Astrocyte (in vitro differentiated cells and primary cell): ENCODE measurements at places on chromosomes 13 and 19. TPM values are rescaled to one million over a fixed set of nuclear protein-coding genes. Genes with fewer than 3 reads are reported as not detected.

Gene ZNF208
- total RNA-seq = 0.05 TPM in 1 of 2 replicates, not detected in the other

Gene CYP4F12
- total RNA-seq = not detected in 2 replicates

Gene ENOX1
- 2.3 and 2.4 TPM in 2 replicates for total RNA-seq

Gene IL27RA
- total RNA-seq = 5.7 and 6.3 TPM in 2 replicates

Gene FAM124A
- total RNA-seq = 0.96 and 1.1 TPM in 2 replicates

Gene HNRNPA1L2
- 6.4 and 6.7 TPM in 2 replicates for total RNA-seq

Gene SHISA7
- 0.09 TPM in 1 of 2 replicates, not detected in the other for total RNA-seq

Gene ZNF442
- 0.38 and 0.95 TPM in 2 replicates for total RNA-seq

Gene ADM5
- total RNA-seq = 0.65 and 1.6 TPM in 2 replicates

Gene CACNG7
- total RNA-seq = 3.5 and 4.4 TPM in 2 replicates

Gene CLIP3
- total RNA-seq = 55.4 and 57.4 TPM in 2 replicates

Gene WBP4
- total RNA-seq = 10.4 and 10.6 TPM in 2 replicates

Gene KIR2DL3
- not detected in 2 replicates for total RNA-seq

Gene TEX101
- not detected in 2 replicates for total RNA-seq

Gene ZNF492
- not detected in 2 replicates for total RNA-seq

Gene CFAP97D2
- total RNA-seq = not detected in 2 replicates

Gene SPRED3
- 17.3 and 19.0 TPM in 2 replicates for total RNA-seq

Gene PSG11
- total RNA-seq = 0.26 and 0.43 TPM in 2 replicates

Gene SBNO2
- total RNA-seq = 39.3 and 43.2 TPM in 2 replicates

Gene CYP4F2
- total RNA-seq = not detected in 2 replicates

Gene FXYD3
- total RNA-seq = not detected in 2 replicates

Gene SACS
- 78.8 and 79.4 TPM in 2 replicates for total RNA-seq

Gene CGB2
- 0.52 and 2.9 TPM in 2 replicates for total RNA-seq

Gene ZNF266
- 14.7 and 15.5 TPM in 2 replicates for total RNA-seq

Gene LILRB2
- not detected in 2 replicates for total RNA-seq

Gene AP1M2
- 1.7 and 4.5 TPM in 2 replicates for total RNA-seq

Gene NACC1
- 96.4 and 104 TPM in 2 replicates for total RNA-seq

Gene MRPL34
- total RNA-seq = 64.8 and 65.1 TPM in 2 replicates

Gene GAPDHS
- total RNA-seq = not detected in 2 replicates

Gene IL12RB1
- 0.07 TPM in 1 of 2 replicates, not detected in the other for total RNA-seq

Gene GNG8
- total RNA-seq = not detected in 2 replicates

Gene LILRB5
- not detected in 2 replicates for total RNA-seq

Gene KLK14
- total RNA-seq = 0.23 and 0.31 TPM in 2 replicates

Gene TUBA3C
- total RNA-seq = not detected in 2 replicates

Gene CEACAM16
- total RNA-seq = 0.14 TPM in 1 of 2 replicates, not detected in the other

Gene KIR2DL1
- total RNA-seq = not detected in 2 replicates

Gene TFPT
- total RNA-seq = 21.6 and 25.2 TPM in 2 replicates

Gene CEACAM3
- total RNA-seq = not detected in 2 replicates

Gene SIGLEC8
- not detected in 2 replicates for total RNA-seq

Gene PPP1R37
- 29.1 and 29.2 TPM in 2 replicates for total RNA-seq

Gene GARIN5A
- total RNA-seq = not detected in 2 replicates

Gene PALM3
- total RNA-seq = 1.2 and 1.6 TPM in 2 replicates

Gene SLC5A5
- total RNA-seq = not detected in 2 replicates

Gene OR7D4
- total RNA-seq = not detected in 2 replicates

Gene ALKBH7
- 58.4 and 63.2 TPM in 2 replicates for total RNA-seq

Gene ZNF536
- total RNA-seq = 0.22 and 0.43 TPM in 2 replicates

Gene ZNF844
- total RNA-seq = not detected in 2 replicates

Gene PLPPR2
- 37.8 and 46.6 TPM in 2 replicates for total RNA-seq

Gene SELENOV
- total RNA-seq = not detected in 2 replicates

Gene CASP14
- total RNA-seq = not detected in 2 replicates
